ENCODE measurements at places on chromosomes 7 and 10. TPM values are rescaled to one million over a fixed set of nuclear protein-coding genes. Genes with fewer than 3 reads are reported as not detected.

The SPDYE2B gene
- not detected for total RNA-seq

The TMEM209 gene
- total RNA-seq: 8.8 TPM

The SNX13 gene
- 43.7 TPM for total RNA-seq

The CRTAC1 gene
- 0.07 TPM for total RNA-seq

The TAS2R5 gene
- total RNA-seq: 1.6 TPM

The UCMA gene
- total RNA-seq: not detected

The HYAL4 gene
- total RNA-seq: not detected

The PPP1R3A gene
- total RNA-seq: not detected

The DDIT4 gene
- total RNA-seq: 503 TPM

The SPDYE6 gene
- total RNA-seq: not detected

The EPO gene
- not detected for total RNA-seq

The STEAP4 gene
- total RNA-seq: 5.9 TPM

The CPXM2 gene
- total RNA-seq: 114 TPM

The GNGT1 gene
- total RNA-seq: not detected

The PDE1C gene
- 89.5 TPM for total RNA-seq

Measured in smooth muscle cell of the pulmonary artery (primary cell).